ENCODE measurements at places on chromosomes 1 and 21.

DNA sequence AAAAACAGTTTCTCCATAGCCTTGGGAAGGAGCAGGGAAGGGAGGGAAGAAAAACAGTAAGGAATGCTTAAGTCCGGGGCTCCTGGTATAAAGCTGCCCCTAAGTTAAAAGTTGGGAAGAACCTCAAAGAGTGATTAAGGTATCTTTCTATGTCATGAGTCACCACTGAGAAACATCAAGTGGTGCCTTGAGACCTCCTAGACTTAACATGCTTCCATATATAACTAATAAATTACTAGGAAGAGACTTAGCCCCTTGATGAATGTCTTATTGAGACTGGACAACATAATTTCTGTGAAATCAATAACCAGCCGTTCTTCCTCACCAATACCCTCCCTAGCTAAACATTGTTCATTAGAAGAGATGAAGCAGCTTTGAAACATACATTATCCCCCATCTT, 121.8 kb upstream of the SLC44A3 start:
- peak; percentile 62 for DNase-seq

DNA sequence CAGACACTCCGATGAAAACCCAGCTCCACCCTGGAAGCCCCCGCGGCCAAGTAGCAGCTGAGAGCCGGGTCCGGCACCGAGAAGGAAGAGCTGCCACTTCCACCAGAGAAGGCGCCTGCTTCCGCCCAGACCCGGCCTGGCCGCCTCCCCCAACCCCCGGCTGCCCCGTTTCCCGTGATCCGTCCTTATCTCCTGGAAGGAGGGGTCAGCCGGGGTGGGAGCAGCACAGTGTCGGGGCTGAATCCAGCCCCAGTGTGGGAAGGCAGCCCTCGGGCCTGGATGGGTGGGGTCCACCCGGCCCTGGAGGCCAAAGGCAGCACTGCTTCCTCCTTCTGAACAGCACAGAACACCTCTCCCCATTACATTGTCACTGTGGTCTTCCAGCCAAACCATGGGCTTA, 69.4 kb downstream of the MEGF6 start:
- DNase-seq = no peak

DNA sequence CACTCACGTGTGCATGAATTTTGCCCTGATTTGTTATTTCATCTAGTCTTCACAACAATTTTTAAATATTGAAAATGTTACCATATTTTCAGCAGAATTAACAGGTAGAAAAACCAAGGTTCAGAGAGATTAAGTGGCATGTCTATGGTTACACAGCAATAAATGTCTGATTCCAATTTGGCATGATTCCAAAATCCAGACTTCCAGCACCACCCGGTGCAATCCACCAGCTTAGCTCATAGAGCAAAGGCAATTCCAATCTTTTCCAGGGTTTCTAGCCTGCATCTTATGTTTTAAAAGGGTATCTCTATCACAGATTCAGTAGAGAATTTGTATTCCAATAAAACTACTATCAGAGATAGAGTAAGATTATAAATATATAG, 161.8 kb downstream of the TPR start:
- DNase-seq = no peak

- no peak for DNase-seq
These were observed 80.9 kb upstream of the KRTAP19-8 start for GRCh38 chr21:31119199-31119598.

DNA sequence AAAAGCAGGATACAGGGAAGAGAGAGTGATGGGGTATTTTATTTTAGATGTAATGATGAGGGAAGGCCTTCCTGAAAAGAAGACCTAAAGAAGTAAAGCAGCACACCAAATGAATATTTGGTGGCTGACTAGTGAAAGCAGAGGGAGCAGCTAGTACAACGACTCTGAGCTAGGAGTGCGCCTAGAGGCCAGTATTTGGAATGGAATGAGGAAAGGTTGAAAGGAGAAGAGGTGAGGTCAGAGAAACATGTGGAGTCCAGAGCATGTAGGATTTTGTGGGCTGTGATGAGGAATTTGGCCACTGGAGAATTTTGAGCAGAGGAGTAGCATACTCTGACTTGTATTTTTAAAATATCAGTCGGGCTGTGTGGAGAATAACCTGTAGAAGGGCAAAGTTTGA, 11.8 kb upstream of the RPL5 start:
- DNase-seq = no peak

DNA sequence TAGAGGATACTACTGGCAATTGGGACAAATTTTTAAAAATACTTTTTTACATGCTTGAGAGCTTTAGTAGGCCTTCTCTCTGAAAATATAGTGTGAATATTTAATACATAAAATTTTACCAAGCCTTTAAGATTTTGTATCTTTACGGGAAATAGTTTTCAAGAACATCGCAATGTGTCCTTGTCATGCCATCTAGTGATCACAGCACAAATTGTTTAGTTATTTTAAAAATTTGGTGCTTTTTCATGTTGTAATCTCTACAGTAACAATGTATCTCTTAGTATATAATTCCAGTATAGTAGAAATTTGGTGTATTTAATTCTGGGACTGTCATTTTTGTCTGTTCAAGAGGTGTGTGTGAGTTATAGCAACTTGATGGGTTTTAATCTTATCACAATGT, 6.7 kb downstream of the CDC7 start:
- DNase-seq = no peak

GRCh38 chr1:3651026-3651929, 1.0 kb upstream of the TP73 start:
- no peak for DNase-seq

GRCh38 chr1:229887043-229887822, 179.8 kb upstream of the GALNT2 start:
- no peak for DNase-seq

GRCh38 chr1:160419838-160420169, 19.4 kb downstream of the VANGL2 start:
- no peak for DNase-seq

All from kidney glomerular epithelial cell (primary cell).